Activated T-helper 17 cell treated with anti-CD3 and anti-CD28 coated beads, Interleukin-2, amount 50 U/mL, for 72 hours (primary cell): ENCODE measurements at places on chromosomes 1 and 21. TPM values are rescaled to one million over a fixed set of nuclear protein-coding genes. Genes with fewer than 3 reads are reported as not detected.

GRCh38 chr1:226397011-226397926, 10.6 kb downstream of the PARP1 start:
- no peak for ATAC-seq

DNA sequence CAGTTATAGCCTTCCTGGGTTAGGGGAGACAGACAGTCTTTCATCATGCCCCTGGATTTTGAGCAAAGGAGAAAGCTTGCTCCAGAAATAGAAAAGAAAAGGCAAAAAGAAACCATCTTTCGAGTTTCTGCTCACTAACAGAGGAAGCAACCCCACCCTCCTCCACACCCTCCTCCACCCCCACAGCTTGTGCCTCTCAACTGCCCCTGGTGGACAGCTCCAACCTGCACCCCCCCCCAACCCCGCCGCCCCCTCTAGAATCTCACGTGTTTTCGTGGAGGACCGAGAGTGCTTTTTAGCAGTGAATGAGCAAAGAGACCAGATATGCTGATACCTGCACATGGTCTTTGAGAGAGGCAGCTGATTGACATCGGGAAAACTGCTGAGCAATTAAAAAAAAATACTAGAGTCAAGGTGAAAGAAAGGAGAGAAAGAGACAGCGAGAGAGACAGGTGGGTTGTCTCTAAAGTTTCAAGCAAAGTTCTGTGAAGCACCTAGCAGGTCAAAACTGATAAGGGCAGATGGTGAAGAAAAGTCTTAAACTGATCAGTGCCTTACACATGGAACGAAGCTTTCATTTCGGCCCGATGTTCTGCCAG, 358.3 kb downstream of the KIF26B start:
- no peak for ATAC-seq

GRCh38 chr1:53390736-53391135, 62.9 kb upstream of the LRP8 start:
- ATAC-seq = no peak

DNA sequence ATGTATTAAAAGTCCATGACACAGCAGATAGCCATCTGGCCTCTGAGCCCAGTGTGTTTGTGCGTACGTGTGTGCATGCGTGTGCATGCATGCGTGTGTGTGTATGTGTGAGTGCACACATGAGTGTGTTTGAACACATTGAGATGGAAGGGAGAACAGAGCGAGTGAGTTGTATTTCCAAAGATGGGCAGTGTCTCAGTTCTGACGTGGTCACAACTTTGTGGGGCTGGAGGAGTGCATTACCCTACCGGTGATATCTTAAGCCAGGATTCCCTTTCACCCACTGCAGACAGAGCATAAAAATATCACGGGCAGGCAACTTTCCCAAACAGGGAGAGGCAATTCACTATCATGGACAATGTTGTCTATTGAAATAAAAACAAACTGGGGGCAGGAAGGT, 27.8 kb downstream of the IRF2BP2 start:
- ATAC-seq = no peak

GRCh38 chr1:27503844-27504587, 14.0 kb upstream of the WASF2 start:
- ATAC-seq = no peak

DNA sequence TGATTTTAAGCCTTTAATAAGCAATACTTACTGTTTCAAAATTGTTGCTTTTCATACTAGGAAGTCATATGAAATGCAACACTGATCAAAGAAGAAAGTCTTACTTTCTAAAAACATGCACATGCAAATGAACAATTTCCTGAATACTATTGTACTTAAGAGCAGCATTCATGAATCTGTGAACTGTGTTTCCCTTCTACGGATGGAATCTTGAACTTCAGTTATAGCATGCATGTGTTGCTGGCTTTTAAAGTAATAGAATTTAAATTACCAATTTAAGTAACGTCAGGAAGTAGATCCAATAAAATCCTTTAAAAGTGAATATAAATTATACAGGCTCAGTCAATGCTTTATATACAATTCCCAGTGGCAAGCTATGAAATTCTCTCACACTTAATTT, 348.9 kb downstream of the KCNT2 start:
- ATAC-seq = no peak

GRCh38 chr21:26752849-26753248, 92.4 kb downstream of the ADAMTS1 start:
- no peak for ATAC-seq

- ATAC-seq = no peak
Measured at GRCh38 chr1:87250336-87250735, 78.3 kb upstream of the LMO4 start.

DNA sequence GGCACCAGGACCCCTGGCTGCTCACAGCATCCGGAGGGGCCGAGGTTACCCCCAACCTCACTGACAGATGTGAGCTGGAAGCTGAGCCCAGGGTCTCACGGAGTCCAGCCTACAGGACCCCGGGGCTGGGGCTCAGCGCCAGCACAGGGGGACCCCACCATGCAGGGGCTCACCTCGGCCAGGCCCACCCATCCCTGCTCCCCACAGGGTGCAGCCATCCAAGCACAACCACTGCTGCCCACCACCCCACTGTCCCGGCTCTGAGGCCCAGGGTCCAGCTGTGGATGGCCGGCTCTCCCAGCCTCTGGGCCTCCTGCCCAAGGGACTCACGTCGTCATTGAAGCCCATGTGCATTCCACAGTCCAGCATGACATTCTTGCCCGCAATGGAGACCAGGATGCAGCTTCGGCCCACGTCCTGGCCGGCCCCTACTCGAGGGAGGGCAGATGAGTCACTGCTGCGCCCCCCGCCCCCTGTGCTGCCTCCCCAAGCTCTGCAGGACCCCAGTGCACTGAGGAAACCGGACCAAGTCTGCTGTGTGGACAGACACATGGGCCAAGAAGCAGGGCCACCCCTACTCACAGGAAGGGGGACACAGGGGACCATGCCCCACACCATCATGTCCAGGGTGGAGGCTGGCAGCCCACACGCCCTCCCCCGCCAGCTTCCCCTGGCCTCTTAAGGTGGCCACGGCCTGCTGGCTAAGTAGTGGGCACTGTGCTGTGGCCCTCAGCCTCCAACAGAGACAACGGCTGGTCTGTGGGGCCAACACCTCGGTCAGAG, 3.6 kb downstream of the INTS11 start:
- ATAC-seq = no peak

- no peak for ATAC-seq
Measured at GRCh38 chr21:44436958-44437357, 18.4 kb upstream of the LRRC3 start.

- ATAC-seq = no peak
Measured at GRCh38 chr1:47104816-47105215, 32.4 kb upstream of the CYP4A22 start.

DNA sequence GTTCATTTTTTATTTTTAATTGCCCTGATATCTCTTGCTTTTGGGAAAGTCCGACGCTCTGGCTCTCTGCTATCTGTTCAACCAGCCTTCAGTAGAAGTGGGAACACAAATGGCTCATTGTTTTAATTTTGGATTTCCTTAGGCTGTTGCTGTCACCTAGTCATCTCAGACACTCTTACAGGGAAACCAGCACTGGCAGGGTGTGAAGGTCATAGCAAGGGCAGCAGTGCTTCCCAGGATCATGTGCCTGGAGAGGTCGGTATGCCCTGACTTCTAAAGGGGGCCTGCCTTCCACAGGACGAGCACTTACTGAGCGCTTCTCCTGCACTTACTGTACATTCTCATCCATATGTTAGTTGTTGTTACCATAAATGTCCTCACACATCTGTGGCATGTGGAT, 224.2 kb downstream of the DISC1 start:
- ATAC-seq = no peak

DNA sequence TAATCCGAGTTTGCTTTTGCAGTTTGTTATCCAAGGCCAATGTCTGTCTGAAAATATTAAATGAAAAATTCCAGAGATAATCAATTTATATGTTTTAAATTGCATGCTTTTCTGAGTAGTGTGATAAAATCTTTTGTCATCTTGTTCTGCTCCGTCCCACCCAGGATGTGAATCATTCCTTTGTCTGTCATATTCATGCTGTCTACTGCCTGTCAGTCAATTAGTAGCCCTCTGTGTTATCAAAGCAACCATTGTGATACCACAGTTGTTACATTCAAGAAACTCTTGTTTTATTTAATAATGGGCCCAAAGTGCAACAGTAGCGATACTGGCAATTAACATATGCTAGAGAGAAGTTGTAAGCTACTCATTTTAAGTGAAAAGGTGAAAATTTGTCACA, 819.3 kb downstream of the BRINP3 start:
- no peak for ATAC-seq

- peak; percentile 28 for ATAC-seq
Measured at GRCh38 chr21:17783481-17784179, 35.5 kb downstream of the C21orf91 start.

DNA sequence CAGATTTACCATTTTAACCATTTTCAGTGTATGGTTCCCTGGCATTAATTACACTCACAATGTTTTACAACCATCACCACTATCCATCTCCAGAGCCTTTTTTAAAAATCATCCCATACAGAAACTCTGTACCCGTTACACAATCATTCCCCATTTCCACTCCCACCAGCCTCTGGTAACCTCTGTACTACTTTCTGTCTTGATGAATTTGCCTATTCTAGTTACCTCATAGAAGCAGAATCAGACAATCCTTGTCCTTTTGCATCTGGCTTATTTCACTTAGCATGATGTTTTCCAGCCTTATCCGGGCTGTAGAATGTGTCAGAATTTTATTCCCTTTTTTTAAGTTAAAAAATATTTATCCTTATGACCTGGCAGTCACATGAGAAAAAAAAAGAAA, 33.0 kb downstream of the PGM1 start:
- no peak for ATAC-seq

DNA sequence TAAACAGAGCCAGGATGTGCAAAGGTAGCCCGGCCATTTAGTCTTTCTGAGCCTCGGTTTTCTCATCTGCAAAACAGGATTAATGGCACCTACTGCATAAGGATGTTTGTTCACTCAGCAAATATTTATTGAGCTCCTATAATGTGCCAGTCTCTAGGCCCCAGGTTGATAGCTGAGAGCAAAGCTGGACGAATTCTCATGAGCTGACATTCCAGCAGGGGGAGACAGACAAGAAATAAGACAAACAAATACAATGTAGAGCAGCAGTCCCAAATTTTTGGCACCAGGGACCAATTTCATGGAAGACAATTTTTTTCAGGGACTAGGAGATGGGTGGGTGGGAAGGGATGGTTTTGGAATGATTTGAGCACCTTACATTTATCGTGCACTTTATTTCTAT, 74.3 kb upstream of the PAX7 start:
- ATAC-seq = no peak

- ATAC-seq = no peak
Measured at GRCh38 chr1:204443260-204443619, 31.6 kb upstream of the PPP1R15B start.

GRCh38 chr1:69569175-69569541, 1.4 kb downstream of the LRRC7 start:
- ATAC-seq = no peak

The CACYBP gene
- 289 TPM for total RNA-seq

The MARK1 gene
- total RNA-seq = 0.05 TPM

The ISG15 gene
- 13.5 TPM for total RNA-seq

The CCDC30 gene
- 2.4 TPM for total RNA-seq

The CFHR3 gene
- not detected for total RNA-seq

The LORICRIN gene
- not detected for total RNA-seq
